T1000 (cell line): ENCODE measurements at places on chromosomes 6 and 20.

GRCh38 chr6:168189200-168190013, 110.4 kb upstream of the FRMD1 start:
- DNase-seq = no peak

DNA sequence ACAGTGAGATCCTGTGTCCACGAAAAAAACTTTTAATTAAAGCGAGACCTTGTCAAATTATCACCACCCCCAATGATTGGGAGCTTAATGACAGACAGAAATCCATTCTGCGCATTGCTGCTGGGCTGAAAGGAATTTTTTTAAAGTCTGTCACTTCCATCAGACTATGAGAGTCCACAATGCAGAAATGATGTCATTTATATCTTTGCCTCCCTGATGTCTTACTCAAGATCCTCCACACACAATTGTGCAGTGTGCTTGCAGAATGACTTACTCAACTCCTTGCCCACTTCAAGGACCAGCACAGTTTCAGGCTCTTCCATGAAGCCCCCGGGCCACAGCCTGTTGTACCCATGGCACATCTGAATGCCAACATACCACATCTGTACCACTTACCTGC, 41.0 kb downstream of the GPLD1 start:
- no peak for DNase-seq

DNA sequence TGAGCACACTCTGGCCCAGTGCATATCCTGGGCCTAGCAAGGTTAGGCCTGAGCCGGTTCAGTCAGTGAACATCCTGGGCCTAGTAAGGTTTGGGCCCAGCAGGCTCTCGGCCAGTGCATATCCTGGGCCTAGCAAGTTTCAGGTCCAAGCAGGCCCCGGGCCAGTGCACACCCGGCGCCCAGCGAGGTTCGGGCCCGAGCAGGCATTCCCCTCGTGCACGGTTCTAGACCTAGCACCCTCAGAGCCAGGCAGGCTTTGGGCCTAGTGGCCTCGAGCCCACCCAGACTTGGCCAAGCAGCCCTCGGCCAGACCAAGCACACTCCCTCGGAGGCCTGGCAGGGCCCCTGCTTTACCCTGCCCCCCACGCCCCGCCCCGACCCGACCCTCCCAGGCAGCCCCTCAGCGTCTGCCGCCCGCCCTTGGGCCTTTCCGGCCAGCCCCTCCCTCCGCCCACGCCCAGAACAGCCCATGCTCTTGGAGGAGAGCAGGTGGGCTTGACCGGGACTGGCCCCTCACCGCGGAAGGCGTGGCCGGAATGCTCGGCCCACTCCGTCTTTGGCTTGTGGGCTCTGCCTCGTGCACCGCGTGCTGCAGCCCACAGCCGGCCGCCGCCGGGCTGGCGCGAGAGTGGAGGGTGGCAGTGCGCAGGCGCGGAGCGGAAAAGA, at the start of gene CTCFL:
Gene CTCFL (minus strand): TSS at position 630 of the 666 bp plus-strand sequence. CDS start 935 bp downstream, outside the sequence.
- no peak for DNase-seq

DNA sequence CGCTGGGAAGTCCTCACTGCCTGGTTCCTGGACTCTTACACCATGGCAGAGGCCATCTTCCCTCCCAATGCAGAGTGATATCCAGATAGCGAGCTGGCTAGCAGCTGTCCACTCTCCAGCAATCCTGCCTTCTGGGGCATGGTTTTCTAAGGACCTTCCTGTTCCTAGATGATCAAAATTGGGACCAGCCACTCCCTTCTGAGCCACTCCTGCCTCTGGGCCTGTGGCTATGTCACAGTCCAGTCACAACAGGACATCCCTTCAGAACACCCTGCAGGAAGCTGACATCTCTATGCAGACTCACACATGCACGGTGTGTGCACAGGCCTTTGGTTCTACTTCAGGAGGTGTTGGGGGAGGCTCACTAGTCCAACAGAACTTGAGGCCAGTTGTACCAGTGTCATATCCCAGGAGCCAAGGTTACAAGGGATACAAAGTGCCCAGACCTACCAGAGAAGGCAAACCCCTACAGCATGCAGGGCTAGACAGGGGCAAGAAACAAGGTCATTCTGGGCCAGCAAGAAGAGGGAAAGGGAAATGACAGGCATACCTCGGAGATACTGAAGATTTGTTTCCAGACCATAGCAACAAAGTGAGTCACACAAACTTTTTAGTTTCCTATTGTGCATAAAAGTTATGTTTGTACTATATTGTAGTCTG, 2.7 kb upstream of the MCCD1 start:
- DNase-seq = peak; percentile 9
